ENCODE measurements at places on chromosomes 12 and 14.

DNA sequence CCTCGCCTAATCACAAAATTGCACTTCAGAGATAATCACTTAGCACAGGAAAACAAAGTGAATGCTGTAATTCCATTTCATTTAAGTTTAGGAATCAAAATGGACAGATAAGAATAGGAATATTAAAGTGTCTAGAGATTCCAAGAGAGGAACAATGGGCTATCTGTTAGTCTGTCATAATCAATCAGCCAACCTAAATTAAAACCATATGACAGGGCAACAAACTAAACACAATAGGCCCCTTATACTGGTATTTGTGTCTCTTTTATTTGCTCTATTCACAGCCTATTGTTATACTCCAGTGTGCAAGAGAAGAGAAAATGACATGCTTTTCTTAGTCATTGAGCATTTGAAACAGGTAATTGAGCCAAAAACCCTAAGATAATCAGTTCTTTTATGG lies 259.4 kb downstream of the PRKD1 start:
- no peak for DNase-seq

DNA sequence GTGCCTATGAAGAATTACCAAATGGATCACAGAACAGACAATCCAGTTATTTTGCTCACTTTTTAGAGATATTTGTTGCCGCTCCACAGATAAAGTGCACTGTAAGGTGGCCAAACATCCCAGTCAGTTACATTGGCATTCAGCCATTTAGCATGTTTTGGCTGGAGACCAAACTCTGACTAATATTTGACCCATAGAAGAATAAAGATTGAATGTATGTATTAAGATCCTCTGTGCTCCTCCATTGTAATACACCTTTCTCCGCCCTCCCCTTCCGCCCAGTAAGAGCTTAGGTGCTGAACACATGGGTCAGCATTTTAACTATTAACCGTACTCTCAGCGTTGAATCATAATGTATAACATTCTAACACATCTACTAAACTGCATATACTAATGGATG lies 163.4 kb downstream of the ANO6 start:
- no peak for DNase-seq

GRCh38 chr12:98123021-98123461 lies 392.3 kb upstream of the TMPO start:
- DNase-seq = no peak

- no peak for DNase-seq
Measured at GRCh38 chr14:66606826-66607225, 98.9 kb downstream of the GPHN start.
